ENCODE measurements at places on chromosomes 5 and 9.

DNA sequence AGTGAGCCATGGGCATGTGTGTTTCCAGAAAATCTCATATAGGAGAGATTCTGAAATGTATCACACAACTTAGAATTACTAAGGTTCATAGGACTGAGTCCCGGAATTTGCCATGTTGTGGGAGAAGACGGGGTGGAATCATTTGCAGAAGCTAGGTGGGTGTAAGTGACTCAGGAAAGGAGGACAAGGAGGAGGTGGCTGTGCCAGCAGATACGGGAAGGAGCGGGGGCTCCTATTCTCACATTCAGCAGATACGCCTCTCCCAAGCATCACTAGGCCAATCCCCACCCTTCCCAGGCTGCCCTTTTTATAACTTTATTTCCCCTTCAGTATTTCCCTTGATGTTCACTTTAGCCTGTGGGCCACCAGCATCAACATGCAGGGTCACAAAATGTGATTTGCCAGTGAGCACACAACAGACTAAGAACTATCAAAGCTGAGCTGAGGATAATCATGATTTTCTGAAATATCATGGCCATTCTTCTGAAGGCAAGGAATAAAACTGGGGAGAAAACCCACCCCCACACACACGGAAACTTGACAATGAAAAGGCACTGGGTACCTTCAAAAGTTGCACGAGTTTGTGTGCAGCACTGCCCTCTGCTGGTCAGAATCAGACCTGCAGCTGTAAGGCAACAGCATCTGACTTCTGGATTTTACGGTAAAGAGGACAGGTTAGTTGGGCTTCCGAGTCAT is 133.2 kb downstream of the MTX3 start:
- peak; percentile 55 for DNase-seq

- DNase-seq: no peak
Measured at GRCh38 chr9:16453390-16453789, 417.1 kb downstream of the BNC2 start.

DNA sequence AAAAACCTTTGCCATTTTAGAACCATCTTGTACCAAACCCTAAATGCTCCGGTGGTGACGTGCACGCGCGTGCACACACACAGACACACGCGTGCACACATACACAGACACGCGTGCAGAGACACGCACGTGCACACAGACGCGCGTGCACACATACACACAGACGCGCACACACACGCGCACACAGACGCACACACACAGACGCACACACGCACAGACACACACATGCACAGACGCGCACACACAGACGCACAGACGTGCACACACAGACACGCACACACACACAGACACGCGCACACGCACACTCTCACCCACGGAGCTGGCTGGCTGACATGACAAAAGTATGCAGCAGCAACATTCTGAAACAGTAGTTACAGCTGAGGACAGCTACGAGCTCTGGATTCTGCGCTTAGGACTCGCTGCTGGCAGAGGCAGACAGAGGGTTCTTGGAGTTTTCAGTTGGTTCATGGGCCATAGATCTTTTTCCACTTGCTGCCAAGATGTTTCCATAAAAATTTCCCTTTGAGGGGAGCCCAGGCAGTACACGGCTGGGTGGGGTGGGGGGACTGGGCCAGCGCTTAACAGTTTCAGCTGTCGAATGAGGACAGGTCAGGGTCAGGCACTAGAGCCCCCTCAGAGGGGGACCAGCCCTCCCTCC is 46.2 kb upstream of the UBAC1 start:
- DNase-seq: no peak

- DNase-seq: no peak
Measured at GRCh38 chr9:99326112-99326916, 104.2 kb downstream of the SEC61B start.

DNA sequence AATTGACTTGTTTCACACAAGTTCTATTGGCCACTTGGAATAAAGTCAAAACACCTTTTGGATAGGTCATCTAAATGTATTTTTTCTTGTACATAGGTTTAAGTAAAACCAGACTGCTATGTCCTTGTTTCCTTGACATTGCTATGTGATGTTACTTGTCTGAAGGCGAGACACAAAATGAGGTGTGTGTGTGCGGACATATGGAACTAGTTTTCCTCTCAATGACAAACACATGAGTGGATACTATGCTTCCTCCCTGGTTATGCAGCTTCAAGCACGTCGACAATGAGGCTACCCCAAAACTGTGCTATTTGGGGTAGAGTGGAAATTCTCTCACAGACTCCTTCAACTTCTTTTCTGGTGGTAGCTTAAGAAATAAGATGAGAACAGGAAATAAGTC is 276.8 kb downstream of the GAS1 start:
- no peak for DNase-seq

- DNase-seq: no peak
Measured at GRCh38 chr9:133114886-133115603, 6.0 kb downstream of the RALGDS start.

DNA sequence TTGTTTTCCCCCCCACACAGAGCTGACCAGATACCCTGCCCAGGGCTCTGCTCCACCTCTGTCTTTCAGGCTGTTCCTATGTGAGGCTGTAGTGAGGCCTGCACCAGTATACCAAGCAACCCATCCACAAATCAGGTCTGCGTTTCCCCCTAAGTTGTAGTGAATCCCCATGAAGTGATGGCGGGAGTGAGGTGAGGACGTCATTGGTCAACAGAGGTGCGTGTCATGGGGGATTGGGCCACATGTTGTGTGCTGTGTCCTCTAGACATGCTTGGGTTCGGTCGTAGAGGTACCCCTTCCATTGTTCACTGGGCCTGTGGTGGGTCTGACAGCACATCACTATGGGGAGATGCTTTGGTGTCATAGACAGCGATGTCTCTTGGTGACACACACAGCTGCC is 184.6 kb downstream of the CACNA1B start:
- no peak for DNase-seq

- no peak for DNase-seq
Measured at GRCh38 chr5:178739452-178740180, 9.2 kb upstream of the ZNF354A start.

- DNase-seq: no peak
Measured at GRCh38 chr9:101265261-101265660, 119.5 kb downstream of the BAAT start.

DNA sequence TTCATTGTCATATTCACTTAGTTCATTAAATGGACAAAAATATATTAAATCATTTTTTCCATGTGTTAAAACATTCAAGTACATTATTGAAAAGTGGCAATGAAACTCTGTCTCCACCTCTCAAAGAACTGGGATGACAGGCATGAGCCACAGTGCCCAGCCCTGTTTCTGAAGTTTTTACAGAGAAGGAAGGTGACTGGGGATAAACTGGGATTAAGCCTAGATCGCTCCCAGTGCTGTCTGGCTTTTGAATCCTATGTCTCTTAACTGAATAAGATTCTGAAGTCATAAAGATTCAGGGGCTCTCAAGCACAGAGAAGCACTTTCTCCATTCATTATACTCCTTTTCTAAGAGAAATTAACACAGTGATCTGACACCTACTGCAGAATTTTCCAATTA is 88.3 kb downstream of the SLC38A9 start:
- DNase-seq: no peak
